ENCODE measurements at places on chromosomes 16 and 17.

DNA sequence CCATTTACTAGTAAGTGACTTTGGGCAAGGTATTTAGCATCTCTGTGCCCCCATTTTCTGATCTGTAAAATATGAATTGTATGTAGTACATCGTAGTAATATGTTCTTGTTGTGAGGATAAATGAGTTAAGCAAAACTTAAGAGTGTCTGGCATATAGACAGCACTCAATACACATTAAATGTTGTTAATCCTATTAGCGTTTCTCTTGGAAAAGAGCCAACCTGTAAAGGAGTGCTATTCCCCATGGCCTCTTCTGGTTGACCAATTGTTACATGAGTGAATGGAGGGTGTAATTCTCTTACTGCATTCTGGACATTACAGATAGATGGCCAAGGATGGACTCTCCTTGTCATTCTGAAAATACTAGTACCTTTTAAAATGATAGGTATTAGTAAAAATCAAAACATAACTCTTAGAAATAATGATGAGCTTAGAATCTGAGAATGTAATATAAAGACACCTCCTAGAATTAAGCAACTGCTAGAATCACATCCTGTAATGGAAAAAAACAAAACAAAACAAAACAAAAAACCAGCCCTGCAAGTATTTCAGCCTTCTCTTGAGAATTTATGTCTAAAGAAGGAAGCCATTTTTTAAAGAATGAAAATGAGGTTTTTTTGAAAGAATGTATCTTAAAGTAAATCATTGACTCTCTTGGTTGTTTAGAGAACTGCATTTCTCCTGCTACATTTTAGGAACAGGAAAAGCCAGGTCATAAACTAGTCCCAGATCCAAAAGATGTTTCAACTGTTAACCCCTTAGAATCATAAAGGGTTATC lies 30.5 kb downstream of the IQCK start:
- DNase-seq: no peak

DNA sequence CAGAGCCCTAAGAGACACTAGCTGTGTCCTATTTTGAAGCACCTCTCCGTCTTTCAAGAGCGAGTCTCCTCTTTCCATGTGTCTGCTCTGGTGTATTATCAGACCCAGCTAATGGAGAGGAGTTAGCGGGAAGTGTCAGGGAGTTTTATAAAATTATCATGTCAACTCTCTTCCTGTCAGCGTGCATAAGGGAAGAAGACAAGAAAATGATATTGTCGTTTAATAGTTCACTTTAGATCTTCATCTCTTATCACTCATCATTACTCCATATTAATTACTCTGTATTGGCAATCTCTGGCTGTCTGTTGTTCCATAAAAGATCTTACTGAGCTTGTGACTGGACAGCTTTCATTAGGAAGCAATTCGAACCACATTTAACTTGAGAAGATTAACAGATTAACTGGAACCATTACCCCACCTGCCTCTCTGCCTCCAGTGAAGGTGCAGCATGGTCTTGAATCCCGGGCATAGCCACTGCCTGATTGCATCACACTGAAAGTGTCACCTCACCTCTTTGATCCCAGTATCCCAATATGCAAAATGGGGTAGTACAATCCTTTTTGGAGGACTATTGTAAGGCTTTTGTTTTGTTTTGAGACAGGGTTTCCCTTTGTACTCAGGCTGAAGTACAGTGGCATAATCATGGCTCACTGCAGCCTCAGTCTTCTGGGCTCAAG lies 121.1 kb downstream of the TMEM114 start:
- no peak for DNase-seq

GRCh38 chr17:49575679-49576087 lies at the start of gene NXPH3:
Gene NXPH3, plus strand, starts transcription at chr17:49575871. Its CDS starts 349 bp downstream, at chr17:49576220.
- peak; percentile 20 for DNase-seq

GRCh38 chr16:26247063-26247462 lies 555.3 kb downstream of the HS3ST4 start:
- no peak for DNase-seq

- DNase-seq: no peak
These were observed 57.9 kb upstream of the SLC12A3 start for GRCh38 chr16:56807011-56807675.

DNA sequence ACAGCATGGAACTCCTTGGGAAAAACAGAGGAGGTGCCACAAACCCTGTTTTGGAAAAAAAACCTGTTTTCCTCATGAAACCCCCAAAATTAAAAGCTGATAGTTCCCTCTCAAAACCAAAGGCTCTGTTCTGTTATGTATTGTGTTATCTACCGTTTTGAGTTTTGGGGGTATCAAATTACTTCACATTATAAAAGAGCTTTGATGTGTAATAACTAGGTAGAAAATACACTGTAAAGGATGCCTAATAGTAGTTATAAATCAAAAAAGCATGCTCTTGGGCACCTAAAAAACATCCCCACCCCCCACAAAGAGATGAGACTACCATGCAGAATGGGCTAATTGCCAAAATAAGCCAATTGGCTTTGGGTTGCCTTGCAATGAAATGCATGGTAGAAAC lies 30.8 kb downstream of the C16orf54 start:
- no peak for DNase-seq
